Pericardium fibroblast (primary cell): ENCODE measurements at places on chromosomes 11 and 22. TPM values are rescaled to one million over a fixed set of nuclear protein-coding genes. Genes with fewer than 3 reads are reported as not detected.

NXPE1 gene
- total RNA-seq, result not detected in 2 replicates

OR52N4 gene
- total RNA-seq, result not detected in 2 replicates

MN1 gene
- total RNA-seq, result 37.7 and 43.8 TPM in 2 replicates

F2 gene
- total RNA-seq, result not detected in 2 replicates

CTSF gene
- 70.1 and 83.0 TPM in 2 replicates for total RNA-seq

DRICH1 gene
- 0.09 TPM in 1 of 2 replicates, not detected in the other for total RNA-seq

CALCB gene
- 0.09 TPM in 1 of 2 replicates, not detected in the other for total RNA-seq

KRTAP5-10 gene
- not detected in 2 replicates for total RNA-seq

DNAJB7 gene
- not detected in 2 replicates for total RNA-seq

SCUBE2 gene
- total RNA-seq, result 0.68 and 2.8 TPM in 2 replicates

PHOX2A gene
- total RNA-seq, result not detected in 2 replicates

ZDHHC24 gene
- 20.8 and 25.0 TPM in 2 replicates for total RNA-seq

MS4A6E gene
- not detected in 2 replicates for total RNA-seq

LUZP2 gene
- total RNA-seq, result 2.6 TPM in 1 of 2 replicates, not detected in the other

OR52E8 gene
- not detected in 2 replicates for total RNA-seq

RTN4R gene
- 1.2 and 2.6 TPM in 2 replicates for total RNA-seq

NCAPD3 gene
- total RNA-seq, result 6.2 and 11.4 TPM in 2 replicates

SIK2 gene
- total RNA-seq, result 11.2 and 12.0 TPM in 2 replicates

NAALADL1 gene
- 17.2 and 38.7 TPM in 2 replicates for total RNA-seq

TXNRD2 gene
- 6.7 and 15.3 TPM in 2 replicates for total RNA-seq

KDELR3 gene
- 76.3 and 118 TPM in 2 replicates for total RNA-seq

BATF2 gene
- 0.12 and 0.51 TPM in 2 replicates for total RNA-seq

KDM4E gene
- total RNA-seq, result not detected in 2 replicates

MSANTD2 gene
- 6.5 and 9.0 TPM in 2 replicates for total RNA-seq

CDHR5 gene
- total RNA-seq, result not detected in 2 replicates

OR4A15 gene
- not detected in 2 replicates for total RNA-seq

C11orf21 gene
- total RNA-seq, result not detected in 2 replicates

RNF121 gene
- 17.4 and 19.3 TPM in 2 replicates for total RNA-seq

WNT11 gene
- total RNA-seq, result 0.51 and 6.0 TPM in 2 replicates

RAB36 gene
- 2.5 and 2.9 TPM in 2 replicates for total RNA-seq

CABP4 gene
- not detected in 2 replicates for total RNA-seq

TCN2 gene
- total RNA-seq, result 32.9 and 43.2 TPM in 2 replicates

KRTAP5-1 gene
- not detected in 2 replicates for total RNA-seq

RGL4 gene
- total RNA-seq, result not detected in 2 replicates

HMGXB4 gene
- 9.3 and 14.6 TPM in 2 replicates for total RNA-seq

DSCAML1 gene
- total RNA-seq, result not detected in 2 replicates

MS4A4A gene
- not detected in 2 replicates for total RNA-seq

ASCC2 gene
- 20.3 and 25.8 TPM in 2 replicates for total RNA-seq

OR5B21 gene
- not detected in 2 replicates for total RNA-seq

GDPD4 gene
- total RNA-seq, result not detected in 2 replicates

ABCC8 gene
- total RNA-seq, result not detected in 2 replicates

HBB gene
- not detected in 2 replicates for total RNA-seq

DEFB131B gene
- total RNA-seq, result not detected in 2 replicates

SCGB1A1 gene
- not detected in 2 replicates for total RNA-seq

OR8A1 gene
- not detected in 2 replicates for total RNA-seq

MPEG1 gene
- total RNA-seq, result not detected in 2 replicates

RAC2 gene
- total RNA-seq, result 26.0 and 30.2 TPM in 2 replicates

OR5D14 gene
- not detected in 2 replicates for total RNA-seq

SUSD2 gene
- total RNA-seq, result 19.1 and 30.9 TPM in 2 replicates

DDIAS gene
- total RNA-seq, result 0.51 and 0.70 TPM in 2 replicates
